ENCODE measurements at places on chromosomes 12 and 14. TPM values are rescaled to one million over a fixed set of nuclear protein-coding genes. Genes with fewer than 3 reads are reported as not detected.

Gene LBHD2
- total RNA-seq: 3.1 TPM

GRCh38 chr12:128606538-128606937 lies 217.2 kb downstream of the SLC15A4 start:
- no peak for DNase-seq

DNA sequence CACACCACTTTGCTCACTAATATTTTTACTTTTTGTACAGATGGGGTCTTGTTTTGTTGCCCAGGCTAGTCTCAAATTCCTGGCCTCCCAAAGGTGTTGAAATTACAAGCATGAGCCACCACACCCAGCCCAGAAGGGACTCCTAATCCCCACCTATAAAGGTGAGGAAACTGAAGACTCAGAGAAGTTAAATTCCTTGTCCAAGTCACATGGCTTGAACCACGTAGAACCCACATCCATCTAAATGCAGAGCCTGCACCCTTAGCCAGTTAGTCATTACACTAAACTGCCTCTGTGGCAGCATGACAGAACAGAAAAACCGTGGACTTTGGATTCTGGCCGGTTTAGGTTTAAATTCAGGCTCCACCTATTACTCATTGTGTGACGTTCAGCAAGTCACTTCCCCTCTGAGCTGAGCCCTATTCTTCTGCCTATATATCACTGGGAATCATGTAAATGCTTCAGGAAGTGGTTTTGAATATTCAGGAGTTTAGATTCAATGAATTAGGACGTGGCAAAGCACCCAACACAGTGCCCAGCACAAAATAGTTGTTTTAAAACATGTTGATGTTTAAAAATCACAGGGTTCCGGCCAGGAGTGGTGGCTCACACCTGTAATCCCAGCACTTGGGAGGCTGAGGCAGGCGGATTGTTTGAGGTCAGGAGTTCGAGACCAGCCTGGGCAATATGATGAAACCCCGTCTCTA lies 3.0 kb upstream of the CORO1C start:
- DNase-seq: no peak

DNA sequence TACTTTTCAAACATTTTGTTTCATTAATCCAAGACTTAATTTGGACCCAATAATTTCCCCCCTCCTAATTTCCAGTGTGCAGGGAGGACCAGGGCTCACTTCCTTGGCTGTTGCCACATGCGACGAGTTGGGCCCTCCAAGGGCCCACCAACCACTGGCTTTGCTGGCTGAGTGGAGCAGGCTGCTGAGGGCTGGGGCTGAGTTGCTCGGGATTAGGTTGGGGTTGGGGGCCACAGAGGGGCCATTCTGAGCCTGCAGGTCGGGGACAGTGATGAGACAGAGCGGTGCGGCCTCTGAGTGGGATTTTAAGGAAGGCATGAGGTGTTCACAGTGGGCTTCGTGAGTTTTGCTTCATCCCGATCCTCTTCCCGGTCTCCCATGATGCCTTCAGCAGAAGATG lies 6.1 kb upstream of the TRAF3 start:
- no peak for DNase-seq

- DNase-seq: no peak
Measured at GRCh38 chr12:32136404-32136803, 29.8 kb downstream of the BICD1 start.

DNA sequence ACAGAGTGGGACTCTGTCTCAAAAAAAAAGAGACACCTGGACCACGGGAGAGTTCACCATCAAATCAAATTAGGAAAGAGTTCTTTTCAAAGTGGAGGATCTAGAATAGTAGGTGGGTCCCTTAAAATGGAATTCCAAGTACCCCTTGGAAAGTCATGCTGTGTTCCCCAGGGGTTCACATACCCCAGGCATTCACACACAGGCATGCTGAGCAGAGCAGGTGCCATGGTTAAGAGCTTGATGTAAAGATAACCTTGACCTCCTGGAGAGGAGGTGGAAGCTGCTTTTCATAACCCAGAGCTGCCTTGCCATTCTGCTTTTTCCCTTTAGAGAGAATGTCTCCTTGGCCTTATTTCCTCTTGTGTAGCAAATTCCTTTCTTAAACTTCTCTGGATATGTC lies 14.2 kb upstream of the SRSF5 start:
- DNase-seq: no peak
